ENCODE measurements at places on chromosomes 7 and 10.

DNA sequence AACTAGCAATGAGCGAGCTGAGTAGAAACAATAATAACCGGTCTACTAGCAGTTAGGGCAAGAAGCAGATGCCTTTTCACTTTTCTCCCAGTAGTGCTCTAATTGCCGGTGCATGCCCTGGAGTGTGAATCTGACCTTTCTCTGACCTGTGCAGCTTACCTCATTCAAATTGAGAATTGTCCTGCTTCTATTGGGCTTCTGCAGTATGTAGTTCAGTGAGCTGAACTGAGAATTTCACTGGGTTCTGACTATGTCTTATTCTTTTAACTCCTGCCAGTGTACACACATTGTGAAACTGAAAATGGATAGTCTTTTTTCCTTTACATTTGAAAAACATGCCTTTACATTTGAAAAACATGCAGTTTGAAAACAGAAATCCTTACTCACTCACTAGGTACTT, 157.9 kb upstream of the GRM3 start:
- no peak for DNase-seq

GRCh38 chr7:55211726-55212125, 153.4 kb upstream of the LANCL2 start:
- no peak for DNase-seq

DNA sequence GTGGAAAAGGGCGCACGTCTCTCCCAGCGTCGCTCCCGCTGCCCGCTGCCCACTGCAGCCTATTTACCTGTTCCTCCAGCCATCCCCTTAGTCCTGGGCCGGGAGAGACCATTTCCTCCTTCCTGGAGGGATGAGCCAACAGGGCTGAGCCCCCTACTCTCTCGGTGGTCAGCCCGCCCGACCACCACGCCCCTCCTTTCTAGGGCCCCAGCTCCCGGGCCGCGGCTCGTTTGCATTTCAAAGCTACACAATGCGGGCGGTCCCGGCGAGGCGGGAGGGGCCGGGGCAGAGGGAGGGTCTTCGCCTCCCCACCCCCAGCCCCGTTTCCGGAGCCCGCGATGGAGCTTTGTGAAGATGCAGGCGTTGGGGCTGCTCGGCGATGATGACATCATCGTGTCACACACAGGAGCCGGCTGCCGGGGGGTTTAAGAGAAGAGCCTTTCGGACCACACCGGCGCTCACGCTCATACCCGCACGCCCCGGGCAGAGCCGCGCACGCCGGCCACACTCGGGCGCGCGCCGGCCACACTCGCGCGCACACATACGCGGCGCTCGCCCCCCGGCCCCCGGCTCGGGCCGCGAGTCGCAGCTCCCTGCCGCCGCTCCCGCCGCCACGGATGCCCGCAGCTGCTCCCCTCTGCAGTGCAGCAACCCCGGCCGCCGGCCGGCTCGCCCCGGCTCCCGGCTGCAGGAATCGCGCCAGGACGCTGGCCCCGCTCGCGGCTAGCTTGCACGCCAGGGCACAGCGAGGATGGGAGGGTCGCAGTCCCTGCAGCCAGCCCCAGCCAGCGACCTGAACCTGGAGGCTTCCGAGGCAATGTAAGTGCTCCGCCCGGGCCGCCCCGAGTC, 107.7 kb upstream of the BTBD16 start:
- DNase-seq, result peak; percentile 33

DNA sequence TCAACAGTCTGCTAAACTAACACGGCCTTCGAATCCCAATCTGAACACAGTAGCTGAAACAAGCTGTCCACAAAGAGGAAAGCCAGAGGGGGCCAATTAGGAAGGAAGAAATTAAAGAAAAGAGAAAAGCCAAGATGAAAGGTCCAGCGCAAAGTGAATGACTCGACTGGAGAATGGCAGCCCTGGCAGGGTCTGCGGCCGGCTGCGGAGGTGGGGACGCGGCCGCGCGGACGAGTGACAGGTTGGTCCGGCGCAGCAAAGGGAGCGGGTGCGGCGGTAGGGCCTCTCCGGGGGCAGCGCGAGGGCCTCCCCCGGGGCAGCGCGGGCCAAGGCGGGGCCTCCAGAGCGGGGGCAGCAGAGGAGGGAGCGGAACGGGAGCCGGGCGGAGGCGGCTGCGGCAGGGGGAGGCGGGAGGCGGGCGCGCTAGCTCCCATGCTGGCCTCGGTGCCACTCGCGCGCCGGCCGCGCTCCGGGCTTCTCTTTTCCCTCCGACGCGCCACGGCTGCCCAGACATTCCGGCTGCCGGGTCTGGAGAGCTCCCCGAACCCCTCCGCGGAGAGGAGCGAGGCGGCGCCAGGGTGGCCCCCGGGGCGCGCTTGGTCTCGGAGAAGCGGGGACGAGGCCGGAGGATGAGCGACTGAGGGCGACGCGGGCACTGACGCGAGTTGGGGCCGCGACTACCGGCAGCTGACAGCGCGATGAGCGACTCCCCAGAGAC, at the start of gene VWC2:
VWC2 (plus strand) TSS at position 421 of the 718 bp plus-strand sequence. CDS start 1,798 bp downstream, outside the sequence.
- DNase-seq, result peak; percentile 57

DNA sequence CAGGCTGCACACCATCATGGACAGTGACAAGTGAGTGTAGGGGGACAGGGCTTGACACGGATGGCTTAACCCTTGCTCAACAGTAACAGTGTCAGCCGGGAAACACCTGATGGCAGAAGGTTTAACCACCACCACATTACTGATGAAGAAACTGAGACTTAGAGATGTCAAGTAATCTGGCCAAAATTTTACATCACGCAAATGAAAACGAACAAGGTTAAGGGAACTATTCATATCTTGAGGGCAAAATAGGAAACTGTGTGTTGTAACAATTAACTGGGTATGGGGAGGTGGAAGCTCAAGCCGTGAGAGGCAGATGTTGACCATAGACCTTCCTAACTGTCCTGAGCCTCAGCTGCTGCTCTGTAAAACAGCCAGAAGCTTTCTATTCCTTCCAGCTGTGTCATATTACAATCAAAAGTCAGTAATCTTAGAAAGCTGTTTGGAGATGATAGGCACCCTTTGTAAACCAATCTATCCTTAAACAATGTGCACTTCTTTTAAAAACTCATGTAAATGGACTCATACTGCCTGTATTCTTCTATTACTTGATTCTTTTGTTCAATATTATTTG, 68.4 kb downstream of the ABCC2 start:
- DNase-seq, result no peak

GRCh38 chr7:34019301-34019790, 114.0 kb downstream of the BMPER start:
- DNase-seq, result no peak

Measured in head of caudate nucleus (tissue), 42 donors.